ELF-1 (cell line): ENCODE measurements at places on chromosomes 6 and 20.

DNA sequence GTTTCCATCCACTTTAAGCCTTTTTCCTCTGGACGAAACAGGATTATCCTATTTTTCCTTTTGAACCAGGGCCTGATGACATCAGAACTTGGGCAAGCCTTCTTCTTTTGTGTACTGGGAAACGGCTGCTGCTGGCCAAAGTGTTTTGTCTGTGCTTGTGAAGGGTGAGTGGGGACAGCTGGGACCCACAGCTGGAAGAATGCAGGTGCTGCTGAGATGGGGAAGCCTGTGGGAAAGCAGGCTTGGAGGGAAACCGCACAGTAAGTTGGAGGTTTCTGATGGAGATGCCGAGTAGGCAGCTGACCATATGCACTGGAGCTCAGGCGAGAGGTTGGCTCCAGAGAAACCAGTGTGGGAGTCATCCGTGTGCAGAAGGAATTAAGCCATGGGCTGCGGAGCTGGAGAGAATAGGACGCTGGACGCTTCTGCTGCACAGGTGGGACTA is 8.5 kb upstream of the PSMG4 start:
- no peak for DNase-seq

GRCh38 chr20:40979247-40979646 is 49.4 kb upstream of the TOP1 start:
- DNase-seq, result no peak

DNA sequence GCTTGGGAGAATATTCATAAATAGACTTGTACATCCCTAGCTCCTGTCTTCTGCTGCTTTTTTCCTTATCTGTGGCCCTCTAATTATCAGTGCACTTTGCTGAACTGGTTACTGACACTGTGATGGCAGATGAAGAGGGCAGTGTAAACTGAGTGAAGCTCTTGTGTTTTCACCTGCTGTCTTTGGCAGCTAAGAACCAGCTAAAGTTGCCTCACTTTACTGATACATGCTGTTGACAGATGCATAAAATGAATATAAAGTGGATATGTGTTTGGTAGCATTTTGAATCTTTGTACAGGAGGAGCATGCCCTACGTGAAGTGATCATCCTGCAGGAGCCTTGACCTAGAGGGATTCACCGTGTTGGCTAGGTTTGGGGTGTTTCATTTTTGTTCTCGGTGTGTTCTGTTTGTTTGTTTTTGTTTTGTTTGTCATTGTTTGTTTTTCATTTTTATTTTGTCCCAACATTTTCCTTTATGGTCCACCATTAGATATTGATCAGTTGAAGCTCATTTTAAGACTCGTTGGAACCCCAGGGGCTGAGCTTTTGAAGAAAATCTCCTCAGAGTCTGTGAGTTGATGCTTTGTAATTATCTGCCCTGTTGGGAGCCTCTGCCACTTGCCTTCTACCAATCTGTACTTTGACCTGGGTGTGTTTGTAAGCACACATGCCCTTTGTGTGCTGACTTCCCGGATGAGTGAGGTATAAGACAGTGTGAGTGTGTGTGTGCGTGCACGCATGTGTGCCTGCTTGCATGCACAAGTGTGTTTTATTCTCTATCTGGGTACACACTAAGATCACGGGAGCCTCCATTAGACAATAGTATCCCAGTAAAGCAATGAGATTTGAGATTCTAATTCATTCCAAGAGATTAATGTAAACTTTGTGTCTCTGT is 34.6 kb upstream of the MAPK13 start:
- no peak for DNase-seq

DNA sequence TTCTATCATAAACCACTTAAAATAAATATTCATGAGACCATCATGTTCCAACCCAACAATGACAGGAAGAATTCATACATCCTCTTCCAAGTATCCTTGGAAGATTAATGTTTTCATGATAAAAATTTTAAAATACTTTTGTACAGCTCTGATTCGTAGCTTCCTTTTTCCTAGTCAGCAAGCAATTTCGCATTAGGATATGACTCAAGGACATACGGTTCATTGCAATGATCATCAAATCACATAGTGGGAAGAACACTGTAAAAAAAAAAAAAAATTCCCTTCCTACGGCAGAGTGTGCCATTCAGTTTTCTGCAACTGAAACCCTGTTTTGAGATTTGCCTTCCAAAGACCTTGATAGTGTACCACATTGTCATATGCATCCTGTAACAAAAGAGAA is 35.3 kb upstream of the GFOD1 start:
- DNase-seq, result no peak

- no peak for DNase-seq
Measured at GRCh38 chr6:37884548-37884947, 65.0 kb downstream of the ZFAND3 start.

DNA sequence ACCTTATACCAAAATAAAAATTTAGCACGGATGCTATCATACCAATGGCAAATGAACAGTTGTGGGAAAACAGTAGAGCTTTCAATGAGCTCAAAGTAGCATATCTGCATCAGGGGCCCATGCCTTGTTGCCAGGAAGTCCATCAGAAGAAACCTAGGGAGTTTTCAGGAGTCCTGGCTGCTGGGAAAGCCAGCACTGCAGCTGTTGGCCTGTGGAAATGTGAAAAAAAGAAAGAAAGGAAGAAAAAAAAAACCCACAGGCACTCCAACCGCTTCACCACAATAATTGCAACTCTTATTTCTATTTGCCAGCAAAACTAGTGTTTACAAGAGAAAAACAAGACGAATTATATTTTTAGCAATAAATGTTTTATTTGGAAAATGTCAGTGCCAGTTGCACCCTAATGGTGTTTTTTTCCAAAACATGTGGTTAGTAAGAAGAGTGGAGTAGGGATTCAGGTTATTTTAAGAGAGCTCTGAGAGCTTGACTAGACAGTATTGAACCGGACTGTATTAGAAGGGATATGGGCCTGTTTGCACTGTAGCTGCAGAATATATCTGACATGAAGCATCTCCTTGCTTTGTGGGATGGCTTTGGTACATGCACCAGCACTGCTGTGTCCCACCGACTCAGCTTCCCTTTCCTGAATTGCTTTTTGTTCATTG is 137.3 kb downstream of the CCDC170 start:
- DNase-seq, result no peak

- DNase-seq, result no peak
Measured at GRCh38 chr6:5058254-5058653, 26.9 kb upstream of the PPP1R3G start.

DNA sequence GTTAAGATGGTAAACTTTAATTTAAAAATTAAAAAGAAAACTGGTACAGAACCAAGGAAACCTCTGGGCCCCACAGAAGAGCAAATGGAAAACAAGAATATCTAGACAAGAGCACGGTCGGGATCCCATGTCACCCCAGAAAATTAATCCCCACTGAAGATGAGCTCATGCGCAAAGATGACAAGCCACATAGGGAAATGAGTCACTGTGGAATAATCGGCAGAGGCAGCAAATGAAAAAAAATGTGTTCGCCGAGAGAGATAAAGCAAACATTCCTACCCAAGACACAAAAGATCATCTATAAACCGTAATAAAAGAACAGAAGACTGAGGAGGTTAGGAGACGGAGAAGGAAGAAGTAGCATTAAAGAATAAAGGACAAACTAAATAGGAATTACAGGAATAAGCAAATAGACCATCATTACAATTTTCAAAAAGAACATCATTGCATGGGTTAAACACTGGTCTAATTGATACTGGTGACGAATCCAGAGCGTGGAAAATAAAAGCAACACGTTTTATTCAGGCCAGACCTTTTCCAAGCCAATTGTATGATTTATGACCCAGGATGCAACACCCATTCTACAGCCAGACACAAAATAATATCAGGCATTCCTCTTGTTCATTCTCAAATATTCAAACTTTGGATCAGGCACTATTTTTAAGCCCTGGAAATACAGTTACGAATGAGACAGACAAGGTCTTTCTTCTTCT is 138.0 kb upstream of the ARID1B start:
- no peak for DNase-seq

- DNase-seq, result no peak
Measured at GRCh38 chr20:19821606-19822005, 63.5 kb downstream of the RIN2 start.

GRCh38 chr6:36752187-36752885 is 54.7 kb downstream of the RAB44 start:
- no peak for DNase-seq

- peak; percentile 76 for DNase-seq
Measured at GRCh38 chr20:3239026-3239866, at the start of gene SLC4A11. TSS of gene SLC4A11 (minus strand) at chr20:3239190. CDS start at chr20:3239137, 53 bp downstream.

GRCh38 chr6:132065556-132065955 is 114.4 kb upstream of the CCN2 start:
- no peak for DNase-seq

DNA sequence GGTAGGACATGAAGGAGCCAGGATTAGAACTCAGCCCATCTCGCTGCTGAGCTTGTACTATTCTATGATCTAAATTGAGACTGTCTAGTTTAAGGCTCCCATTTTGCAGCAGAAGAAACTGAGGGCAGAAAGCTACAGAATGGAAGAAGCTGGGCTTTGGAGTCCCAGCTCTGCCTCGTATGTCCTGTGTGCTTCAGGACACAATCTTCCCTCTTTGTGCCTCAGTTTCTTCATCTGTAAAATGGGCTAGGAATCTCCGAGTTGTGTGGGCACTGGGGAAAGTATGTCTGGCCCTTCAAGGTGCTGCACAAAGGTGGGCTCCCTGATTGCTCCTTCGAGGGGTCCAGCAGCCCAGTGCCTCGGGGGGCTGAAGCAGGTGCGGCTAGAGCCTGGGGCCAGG is 20.7 kb downstream of the NOL4L start:
- no peak for DNase-seq

GRCh38 chr6:37239526-37239925 is 18.0 kb upstream of the TBC1D22B start:
- DNase-seq, result no peak

DNA sequence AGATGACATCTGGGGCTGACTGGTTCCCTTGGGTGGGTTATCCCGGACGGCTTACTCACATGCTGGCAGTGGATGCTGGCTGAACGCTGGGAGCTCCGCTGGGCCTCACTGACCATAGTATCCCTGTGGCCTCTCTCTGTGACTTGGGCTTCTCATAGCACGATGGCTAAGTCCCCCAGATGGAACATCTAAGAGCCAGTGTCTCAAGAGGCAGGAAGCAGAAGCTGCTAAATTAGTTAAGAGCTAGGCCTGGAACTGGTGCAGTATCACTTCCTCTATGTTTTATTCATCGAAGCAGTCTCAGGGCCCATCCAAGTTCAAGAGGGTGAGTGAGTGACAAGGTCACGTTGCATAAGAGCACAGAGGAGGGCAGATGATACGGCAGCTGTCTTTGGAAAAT is 116.5 kb upstream of the LAMP5 start:
- DNase-seq, result no peak

DNA sequence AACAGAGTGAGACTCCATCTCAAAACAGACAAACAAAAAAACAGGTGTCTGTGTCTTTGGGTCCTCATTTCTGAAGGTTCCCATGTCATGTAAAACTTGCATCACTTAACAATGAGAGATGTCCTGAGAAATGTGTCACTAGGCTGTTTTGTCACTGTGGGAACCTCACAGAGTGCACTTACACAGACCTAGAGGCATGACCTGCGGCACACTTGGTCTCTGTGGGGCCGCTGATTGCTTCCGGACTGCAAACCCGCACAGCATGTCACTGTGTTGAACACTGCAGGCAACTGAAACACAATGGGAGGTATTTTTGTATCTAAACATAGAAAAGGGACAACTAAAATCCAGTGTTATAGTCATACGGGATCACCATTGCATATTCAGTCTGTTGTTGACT is 42.3 kb upstream of the TMEM181 start:
- DNase-seq, result peak; percentile 36

- no peak for DNase-seq
Measured at GRCh38 chr6:134651519-134651918, 298.4 kb downstream of the ALDH8A1 start.

DNA sequence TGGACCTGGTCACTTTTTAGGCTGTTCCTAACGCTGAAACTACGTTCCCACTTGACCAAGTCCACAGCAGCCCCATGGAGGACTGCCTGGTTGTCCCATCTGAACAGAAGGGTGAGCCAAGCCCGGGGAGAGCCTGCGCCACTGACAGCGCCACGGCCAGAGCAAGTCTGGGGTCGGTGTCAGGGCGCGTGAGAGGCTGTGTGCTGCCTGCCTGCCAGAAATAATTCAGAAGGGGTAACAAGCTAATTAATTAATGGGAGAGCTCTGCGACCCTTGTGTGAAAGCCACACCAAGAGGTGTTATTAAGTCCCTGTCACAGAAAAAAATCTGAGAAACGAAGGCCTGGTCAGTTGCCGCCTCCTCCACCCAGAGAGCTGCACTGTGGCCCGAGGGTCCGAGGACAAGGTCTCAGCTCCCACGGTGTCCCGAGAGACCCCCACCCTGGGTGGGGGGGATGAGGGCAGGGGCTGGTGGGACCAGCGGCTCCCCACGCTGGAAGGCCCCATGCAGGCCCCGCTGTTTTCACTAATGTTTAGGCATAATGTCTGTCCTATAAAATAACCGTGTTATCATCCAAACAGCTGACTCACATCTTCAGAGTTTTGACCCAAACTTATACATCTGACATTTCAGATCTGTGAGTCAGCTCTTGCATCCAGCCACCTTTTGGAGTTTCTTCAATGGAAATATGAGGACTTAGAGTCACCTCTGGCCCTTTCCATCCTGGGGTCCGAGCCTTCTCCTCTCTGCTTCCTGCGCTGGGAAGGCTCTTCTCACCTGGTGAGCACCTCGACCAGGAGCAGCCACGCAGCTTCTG is 58.5 kb downstream of the DLL1 start:
- DNase-seq, result no peak

DNA sequence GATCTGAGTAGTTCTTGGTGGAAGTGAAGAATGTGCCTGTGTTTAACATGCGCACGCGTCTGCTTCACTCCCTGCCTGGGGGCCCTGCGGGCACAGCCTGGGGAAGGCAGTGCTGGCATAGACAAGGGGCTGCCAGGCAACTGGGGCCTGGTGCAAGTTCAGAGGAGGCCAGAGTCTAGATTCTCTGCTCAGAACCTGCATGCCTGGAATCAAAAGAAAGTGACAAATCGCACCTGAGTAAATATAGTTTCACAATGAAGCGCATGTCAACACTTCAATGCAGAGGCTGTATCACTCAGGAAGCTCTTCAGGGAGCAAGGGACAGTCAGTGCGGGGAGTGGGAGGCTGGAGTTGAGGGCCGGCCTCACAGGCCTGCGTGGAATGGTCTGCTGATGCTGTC is 24.2 kb upstream of the PPP1R14C start:
- no peak for DNase-seq

DNA sequence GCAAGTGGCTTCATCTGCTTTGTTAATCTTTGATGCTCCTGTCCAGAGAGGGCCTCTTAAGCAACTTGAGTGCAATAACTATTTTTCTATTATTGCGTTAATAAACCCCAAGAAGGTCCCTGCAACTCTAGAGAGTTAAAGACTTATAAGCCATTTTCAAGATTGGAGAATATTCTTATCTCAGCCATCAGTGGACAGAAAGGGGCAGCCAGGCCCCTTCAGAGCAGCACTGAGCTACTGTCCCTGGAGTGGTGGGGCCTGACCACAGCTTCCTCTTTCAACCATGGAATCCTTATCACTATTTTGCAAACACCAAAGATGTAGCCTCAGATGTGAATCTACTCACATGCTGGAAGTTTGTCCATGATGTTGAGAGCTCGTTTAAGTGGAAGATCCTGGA is 2.8 kb upstream of the MAS1L start:
- DNase-seq, result no peak

GRCh38 chr20:57062696-57063270 is 203.7 kb downstream of the BMP7 start:
- no peak for DNase-seq

GRCh38 chr6:79117752-79118151 is 39.7 kb upstream of the PHIP start:
- DNase-seq, result no peak
